ENCODE measurements at places on chromosomes 13 and 19.

GRCh38 chr19:9709305-9709704 is 34.4 kb upstream of the ZNF562 start:
- DNase-seq, result no peak

GRCh38 chr19:38949580-38950367 is 19.0 kb downstream of the MRPS12 start:
- DNase-seq, result peak; percentile 82

DNA sequence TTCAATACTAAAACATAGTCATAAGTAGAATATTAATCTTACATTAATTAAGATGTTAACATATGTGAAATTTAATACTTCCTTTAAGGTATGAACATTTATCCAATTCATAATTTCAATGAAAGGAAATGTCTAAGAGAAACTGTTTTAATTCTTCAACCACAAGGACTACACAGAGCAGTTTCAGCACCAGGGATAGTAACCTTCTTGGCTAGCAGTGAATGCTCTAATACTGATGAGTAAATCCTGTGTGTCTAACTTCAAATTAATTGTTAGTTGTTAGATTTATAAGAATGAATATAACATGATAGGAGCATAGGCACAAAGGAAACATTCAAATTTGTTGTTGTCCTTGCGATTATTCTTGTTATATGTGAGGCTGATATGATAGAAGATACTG is 15.6 kb upstream of the NBEA start:
- peak; percentile 63 for DNase-seq

GRCh38 chr13:110387451-110388107 is 80.5 kb downstream of the COL4A2 start:
- peak; percentile 90 for DNase-seq

DNA sequence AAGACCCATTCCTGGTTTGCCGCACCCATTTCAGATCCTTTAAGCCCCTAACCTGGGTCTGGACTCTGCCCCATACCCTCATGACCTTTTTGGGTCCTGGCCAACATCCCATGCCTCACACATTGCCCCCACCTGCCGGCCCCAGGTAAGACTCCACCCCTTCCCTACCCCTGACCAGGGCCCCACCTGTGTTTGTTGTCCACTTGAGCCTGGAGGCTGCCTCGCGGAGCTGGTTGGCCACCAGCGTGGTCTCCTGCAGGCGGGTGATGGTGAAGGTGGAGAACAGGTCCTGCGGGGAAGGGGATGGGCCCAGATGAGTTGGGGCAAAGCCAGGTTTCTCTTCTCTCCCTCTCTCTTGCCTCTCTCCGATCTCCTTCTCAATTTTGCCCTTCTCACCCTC is 19.5 kb downstream of the MAN2B1 start:
- no peak for DNase-seq

All from cardiac fibroblast (primary cell).